ENCODE measurements at places on chromosomes 12 and 14.

GRCh38 chr14:63922696-63923421 is 70.1 kb downstream of the SYNE2 start:
- no peak for DNase-seq

DNA sequence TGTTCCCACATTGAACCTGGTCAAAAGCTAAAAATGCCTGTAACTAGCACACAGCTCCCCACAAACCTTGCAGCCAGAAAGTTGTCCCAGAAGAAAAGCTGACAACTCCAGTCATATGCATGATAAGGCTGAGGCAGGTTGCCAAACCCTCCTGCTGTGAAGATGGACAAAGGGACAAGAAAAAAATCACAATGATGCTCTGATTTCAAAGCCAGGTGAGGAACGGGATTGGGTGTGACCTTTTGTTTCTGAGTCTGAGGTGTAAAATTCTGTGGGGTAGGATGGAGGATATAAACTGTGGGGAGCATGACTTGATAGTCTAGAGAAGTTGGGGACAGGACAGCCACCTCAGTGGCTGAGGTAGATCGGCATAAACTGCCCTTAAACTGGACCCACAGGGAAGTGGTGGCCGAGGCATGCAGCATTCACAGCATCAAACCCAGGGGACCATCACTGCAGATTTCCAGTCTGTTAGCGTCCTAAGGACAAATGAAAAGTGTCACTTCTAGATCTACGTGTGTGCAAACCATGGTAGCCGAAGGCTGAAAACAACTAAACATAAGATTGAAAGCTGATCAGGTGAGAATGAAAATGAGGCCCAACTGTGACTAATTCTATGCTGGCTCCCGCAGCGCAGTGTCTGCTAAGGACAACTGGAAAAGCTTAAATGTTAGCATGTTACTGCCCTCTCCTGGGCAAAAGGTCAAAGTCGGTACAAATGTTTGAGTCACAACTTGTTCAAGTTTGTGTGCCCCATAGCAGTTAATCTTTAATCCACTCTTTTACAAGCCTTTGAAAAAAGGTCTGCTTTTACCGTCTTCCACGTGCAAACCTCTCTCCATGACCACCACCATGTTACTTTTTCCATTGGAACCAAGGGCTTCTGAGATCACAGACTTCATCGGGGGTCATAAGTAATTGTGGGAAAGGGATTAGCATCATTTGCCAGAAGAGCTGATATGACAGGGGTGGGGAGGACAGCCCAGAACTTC is 39.8 kb downstream of the GRIN2B start:
- DNase-seq = no peak

DNA sequence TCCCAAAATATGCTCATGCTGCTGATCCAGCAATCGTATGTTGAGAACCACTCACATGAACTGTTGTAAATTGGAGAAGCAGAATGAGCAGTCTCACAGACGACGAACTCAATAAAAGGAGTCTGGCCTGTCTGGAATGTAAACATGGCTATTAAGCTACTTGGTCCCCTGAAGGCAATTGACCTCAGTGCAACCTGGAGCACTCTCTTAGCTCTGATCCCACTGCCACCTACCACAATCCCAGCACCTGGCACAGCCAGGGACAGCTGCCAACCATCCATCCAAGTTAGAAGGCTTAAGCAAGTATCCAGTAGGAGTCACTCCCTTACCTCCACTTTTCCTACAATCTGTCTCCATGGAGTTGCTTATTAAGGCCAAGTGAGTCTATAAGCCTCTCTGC is 406.9 kb upstream of the CLEC14A start:
- DNase-seq = no peak

DNA sequence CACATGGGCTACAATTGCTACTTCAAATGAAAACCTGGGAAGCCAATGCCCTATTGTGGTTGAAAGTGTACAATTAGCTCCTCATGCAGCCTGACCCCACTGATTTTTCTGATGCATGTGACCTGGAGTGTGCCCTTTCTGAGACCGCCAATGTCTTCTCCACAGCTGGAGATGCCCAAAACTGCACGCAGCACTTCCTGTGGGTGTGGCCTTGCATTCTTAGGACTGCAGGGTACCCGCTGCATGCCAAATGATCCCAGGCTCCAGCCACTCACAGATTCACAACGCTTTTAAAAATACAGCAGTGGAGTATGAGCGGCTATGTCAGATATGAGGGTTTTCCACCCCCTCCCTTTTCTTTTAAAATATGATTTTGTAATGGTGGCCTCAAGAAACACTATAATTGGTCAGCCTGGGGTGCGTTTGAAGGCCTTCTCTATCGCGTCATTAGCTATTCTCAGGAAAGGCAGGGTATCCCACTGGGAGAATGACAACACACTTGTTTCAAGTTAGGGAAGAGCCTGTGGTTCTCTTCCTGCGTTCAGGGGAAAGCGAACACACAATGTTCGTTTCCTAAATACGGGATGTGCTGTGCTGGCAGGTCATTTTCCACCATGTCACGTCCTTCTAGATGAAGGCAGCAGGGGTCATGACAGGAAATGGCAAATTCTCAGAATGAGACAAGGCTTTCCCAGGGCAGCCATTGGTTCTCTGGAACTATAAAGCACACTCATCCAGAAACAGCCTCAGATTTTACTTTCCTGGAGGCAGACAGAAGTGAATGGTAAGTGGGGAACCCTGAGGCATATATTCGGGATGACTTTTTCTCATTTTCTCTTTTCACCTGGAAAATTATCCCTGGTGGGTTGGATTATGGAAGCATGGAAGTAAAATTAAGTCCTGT is at the start of gene APOLD1:
APOLD1 (plus strand) TSS at position 749 of the 904 bp plus-strand sequence; CDS start at position 782, 33 bp downstream.
- DNase-seq = no peak

GRCh38 chr14:62187265-62187664 is 425.0 kb downstream of the SNAPC1 start:
- no peak for DNase-seq

GRCh38 chr14:89371585-89372511 is 45.2 kb downstream of the FOXN3 start:
- DNase-seq = no peak

- no peak for DNase-seq
These were observed 41.4 kb downstream of the ATL1 start for GRCh38 chr14:50601394-50601793.

DNA sequence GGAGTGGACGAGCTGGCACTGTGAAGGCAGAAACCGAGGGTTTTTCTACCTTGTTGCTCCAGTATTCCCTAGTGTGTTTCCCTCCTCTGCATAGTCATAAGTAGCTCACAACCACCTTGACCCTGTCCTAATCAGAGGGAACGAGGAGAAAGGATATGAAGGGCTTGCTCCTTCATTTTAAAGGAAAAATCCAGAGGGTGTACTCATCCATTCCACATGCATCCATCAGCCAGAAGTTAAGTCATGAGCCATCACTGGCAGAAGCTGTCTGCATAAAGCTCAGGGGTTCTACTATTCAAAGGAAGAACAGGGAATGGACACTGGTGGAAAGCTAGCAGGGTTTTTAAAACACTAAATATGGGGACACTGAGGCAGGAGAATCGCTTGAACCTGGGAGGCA is 84.3 kb upstream of the FOXN3 start:
- DNase-seq = no peak

GRCh38 chr14:99182548-99183250 is 89.3 kb downstream of the BCL11B start:
- no peak for DNase-seq

GRCh38 chr14:36816481-36816880 is 154.8 kb downstream of the PAX9 start:
- DNase-seq = no peak

- no peak for DNase-seq
These were observed 141.7 kb downstream of the RIMBP2 start for GRCh38 chr12:130574402-130574801.

DNA sequence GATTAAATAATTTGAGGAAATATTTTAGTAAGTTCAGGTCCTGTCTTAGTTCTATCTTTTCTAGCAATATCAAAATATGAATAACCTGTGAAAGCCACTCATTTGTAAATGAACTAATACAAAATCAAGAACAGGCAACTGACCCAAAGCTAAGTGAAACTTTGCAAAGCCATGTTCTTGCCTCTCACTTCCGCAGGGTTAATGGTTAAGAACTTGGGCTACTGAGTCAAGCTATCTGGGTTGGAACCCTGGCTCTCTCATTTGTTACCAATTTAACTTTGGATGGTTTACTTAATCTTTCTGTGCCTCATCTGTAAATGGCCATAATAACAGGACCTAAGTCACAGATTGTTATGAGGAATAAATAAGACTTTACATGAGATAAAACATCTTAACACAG is 2.8 kb downstream of the KIF21A start:
- no peak for DNase-seq

DNA sequence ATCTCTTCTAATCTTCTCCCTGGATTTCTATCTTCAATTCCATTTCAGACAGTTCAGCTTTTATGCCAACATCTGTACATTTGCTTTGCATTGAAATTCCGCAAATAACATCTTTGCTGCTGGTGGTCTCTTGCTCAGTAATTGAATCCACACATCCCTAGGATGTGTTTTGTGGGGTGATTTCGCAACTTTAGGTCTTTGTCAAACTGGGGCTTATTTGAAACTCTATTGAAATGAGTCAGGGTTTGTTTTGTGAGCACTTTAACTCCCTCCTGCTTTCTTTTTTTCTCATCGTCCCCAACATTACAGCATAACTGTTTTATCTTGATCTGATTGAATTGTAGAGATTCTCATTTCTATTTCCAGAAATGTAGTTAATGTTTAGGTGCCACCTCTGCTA is 404.3 kb downstream of the NPAS3 start:
- no peak for DNase-seq

DNA sequence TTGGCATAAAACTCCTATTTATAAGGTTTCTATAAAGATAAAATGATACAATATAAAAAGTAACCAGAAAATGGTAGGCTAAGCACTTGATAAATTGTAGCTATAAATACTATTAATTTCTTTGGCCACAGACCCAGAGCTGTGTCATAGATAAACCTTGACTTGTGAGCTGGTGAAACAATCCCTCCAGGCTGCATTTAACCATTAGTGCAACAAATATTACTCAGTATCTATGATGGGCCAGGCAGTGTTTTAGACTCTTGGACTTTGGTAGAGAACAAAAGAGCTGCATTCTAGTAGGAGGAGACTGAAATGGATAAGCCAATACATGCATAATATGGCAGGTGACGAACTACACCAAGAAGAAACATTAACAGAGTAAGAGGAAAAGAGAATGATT is 178.1 kb downstream of the BTG1 start:
- no peak for DNase-seq

DNA sequence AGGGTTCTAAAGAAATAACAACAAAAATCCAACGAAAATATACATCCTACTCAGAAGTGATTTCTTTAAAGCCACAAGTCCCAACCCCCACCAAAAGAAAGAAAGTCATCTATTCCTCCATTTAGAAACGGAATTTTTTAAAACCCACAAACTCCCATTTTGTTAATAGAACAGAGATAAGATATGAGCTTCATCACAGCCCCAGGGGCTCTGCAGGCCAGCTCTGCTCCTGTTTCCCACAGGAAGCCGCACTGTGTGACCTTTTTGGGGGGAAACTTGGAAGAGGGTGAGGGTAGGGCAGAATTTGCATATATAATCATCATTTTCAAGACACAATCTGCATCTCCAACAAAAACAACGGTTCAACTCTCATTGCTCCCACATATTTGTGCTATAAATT is 2.8 kb downstream of the FBXL14 start:
- no peak for DNase-seq

GRCh38 chr12:52152905-52153317 is 38.9 kb downstream of the KRT80 start:
- DNase-seq = no peak

- DNase-seq = no peak
These were observed 39.7 kb downstream of the LRIG3 start for GRCh38 chr12:58880639-58881038.
